ENCODE measurements at places on chromosomes 3 and 15. TPM values are rescaled to one million over a fixed set of nuclear protein-coding genes. Genes with fewer than 3 reads are reported as not detected.

The SEMA5B gene
- total RNA-seq: not detected

DNA sequence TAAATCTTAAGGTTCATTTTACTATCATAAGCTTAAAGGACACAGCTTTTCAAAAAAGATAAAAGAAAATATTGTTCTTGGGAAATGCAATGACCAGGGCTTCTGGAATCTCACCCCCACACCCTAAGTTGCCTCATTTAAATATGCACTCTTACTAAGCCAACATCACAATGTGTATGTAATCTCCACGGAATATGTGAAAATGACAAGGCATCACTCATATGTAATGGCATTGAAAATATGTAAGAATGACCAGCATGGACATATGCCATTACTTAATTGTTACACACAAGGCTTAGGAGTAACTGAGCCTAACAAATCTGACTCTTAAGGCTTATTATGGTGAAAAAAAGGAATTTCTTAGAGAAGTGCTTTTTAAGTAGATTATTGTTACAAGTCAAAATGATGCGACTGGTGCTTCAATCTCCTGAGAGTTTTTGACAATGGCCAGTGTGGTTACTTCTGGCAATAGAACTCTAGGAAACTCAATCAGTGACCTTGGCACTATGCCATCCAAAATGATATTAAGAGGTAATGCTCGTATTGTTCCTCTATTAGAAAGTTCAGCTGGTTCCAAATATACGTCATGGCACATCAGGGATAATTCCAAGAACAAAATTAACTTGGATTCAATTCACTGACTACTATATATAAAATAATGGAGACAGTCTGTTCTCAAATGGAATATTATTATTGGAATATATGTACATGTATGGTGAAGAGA is 290.0 kb upstream of the PLSCR5 start:
- DNase-seq: no peak

The UROC1 gene
- total RNA-seq: not detected

The ANKRD63 gene
- total RNA-seq: not detected

DNA sequence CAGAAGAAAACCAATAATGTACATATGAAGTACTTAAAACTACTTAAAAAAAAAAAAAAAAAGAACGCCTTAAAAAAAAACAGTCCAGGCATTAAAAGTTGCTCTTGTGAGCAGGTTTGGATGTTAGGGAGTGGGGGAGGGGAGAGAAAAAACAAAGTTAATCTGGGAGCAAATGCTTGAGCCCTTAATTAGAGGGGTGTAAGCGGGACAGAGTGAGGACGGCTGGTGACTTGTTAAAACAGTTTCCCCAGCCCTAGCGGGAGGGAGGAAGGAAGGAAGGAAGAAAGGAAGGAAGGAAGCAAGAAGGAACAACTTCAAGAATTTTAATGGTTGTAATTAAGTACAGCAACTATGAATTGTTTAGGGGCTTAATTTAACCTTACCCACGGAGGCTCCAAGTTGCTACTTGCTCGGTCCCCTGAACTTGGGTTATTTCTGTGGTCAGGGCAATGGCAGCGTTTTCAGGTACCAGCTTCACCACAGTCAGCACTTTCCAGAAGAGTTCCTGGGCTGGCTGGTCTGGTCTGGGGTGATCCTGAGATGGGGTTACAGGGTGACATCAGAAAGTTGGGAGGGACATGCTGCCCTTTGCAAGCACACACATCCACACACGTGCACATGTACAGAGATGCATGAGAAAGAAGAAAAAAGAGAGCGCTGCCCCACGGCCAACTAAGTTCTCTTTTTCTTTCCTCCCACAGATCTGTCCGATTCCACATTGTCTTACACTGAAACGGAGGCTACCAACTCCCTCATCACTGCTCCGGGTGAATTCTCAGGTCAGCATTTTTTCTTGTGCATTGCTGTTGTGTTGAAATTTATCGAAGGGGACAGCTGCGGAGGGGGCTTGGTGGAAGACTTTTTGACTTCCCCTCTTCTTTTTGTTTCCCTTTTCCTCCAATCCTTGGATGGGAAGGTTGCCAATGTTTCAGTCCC is 14.0 kb downstream of the SMAD6 start:
- DNase-seq: no peak

DNA sequence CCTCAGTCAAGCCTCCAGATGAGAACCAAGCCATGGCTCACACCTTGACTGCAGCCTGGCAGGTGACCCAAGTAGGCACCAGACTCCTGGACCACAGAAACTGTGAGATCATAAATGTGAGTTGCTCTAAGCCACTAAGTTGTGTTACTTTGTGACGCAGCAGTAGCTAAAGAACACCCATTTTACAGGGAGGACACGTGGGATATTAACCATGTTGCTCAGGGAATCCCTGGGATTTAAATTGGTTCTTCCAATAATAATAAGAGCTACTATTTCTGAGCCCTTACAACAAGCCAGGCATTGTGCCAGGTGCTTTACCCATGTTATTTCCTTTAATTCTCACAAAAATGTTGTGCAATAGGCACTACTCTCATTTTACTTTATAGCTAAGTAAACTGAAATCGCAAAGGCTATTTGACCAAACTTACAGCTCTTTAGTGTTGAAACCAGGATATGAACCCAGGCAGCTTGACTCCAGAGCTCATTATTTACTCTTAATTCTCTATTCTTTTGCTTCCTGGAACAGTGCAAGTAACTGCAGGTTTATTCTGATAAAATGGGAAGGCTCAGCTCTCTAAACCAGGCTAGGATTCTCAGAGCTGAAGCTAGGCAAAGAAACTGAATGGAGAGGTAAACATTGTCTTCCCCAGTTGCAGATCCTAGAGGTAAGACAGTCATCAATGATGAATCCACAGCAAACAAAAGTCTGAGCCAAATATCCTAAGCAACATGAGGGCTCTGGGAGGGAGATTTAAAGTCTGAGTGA is 294.4 kb downstream of the KBTBD8 start:
- no peak for DNase-seq

The OR5K2 gene
- not detected for total RNA-seq

- no peak for DNase-seq
Measured at GRCh38 chr3:131899021-131899420, 135.8 kb downstream of the CPNE4 start.
